ENCODE measurements at places on chromosomes 11 and 22. TPM values are rescaled to one million over a fixed set of nuclear protein-coding genes. Genes with fewer than 3 reads are reported as not detected.

OR51B5 gene
- 140 TPM for total RNA-seq

ART5 gene
- total RNA-seq = 5.6 TPM

FAM181B gene
- not detected for total RNA-seq

HIC2 gene
- 6.7 TPM for total RNA-seq

SAA1 gene
- 8.6 TPM for total RNA-seq

HORMAD2 gene
- not detected for total RNA-seq

C1QTNF4 gene
- total RNA-seq = 0.34 TPM

MYEOV gene
- total RNA-seq = 135 TPM

ESAM gene
- 6.1 TPM for total RNA-seq

CCDC188 gene
- total RNA-seq = not detected

MCHR1 gene
- not detected for total RNA-seq

BIK gene
- 31.0 TPM for total RNA-seq

- no peak for DNase-seq
Observed at GRCh38 chr11:91688672-91689071, 535.9 kb upstream of the FAT3 start.

DNA sequence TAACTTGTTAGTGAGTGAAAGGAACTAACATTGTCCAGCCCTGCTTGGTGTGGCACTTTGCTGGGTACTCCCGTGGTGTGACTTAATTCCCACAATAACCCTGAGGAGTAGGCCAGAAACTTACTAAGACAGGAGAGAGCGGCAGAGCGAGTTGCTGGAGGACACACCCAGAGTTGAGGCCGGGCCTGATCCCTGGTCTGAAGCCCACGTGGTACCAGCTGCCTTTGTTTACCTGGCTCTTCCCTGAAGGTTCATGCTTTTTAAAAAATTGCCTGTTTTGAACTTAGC, 594 bp downstream of the MPST start:
- DNase-seq = peak; percentile 27

GRCh38 chr11:128334311-128335044, 252.9 kb downstream of the ETS1 start:
- DNase-seq = no peak

GRCh38 chr22:20951932-20952380, 15.1 kb upstream of the AIFM3 start:
- DNase-seq = no peak

- no peak for DNase-seq
Observed at GRCh38 chr22:42969348-42969975, 45.5 kb downstream of the PACSIN2 start.

GRCh38 chr11:133181667-133182066, 350.6 kb downstream of the OPCML start:
- DNase-seq = no peak

GRCh38 chr11:114566276-114566675, 6.6 kb upstream of the NXPE1 start:
- DNase-seq = no peak

- peak; percentile 58 for DNase-seq
Observed at GRCh38 chr22:39592081-39593065, 21.8 kb downstream of the CACNA1I start.

DNA sequence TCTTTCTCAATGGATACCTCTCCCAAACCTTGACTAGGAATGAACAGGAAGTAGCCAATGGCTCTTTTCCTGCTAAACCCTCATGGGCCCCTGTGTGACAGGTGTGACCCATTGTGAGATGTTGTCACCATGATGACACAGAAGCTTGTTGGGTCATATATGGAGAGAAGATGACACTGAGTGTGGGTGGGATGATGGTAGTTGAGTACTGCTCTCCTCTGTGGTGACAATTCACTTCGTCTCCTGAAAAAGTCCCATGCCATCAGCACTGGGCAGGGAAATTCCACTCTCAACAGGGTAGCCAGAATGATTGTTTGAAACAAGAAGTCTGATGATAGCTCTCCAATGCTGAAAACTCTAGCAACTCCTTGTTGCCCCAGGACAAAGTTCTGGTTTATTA, 94.0 kb upstream of the SEZ6L start:
- DNase-seq = no peak

DNA sequence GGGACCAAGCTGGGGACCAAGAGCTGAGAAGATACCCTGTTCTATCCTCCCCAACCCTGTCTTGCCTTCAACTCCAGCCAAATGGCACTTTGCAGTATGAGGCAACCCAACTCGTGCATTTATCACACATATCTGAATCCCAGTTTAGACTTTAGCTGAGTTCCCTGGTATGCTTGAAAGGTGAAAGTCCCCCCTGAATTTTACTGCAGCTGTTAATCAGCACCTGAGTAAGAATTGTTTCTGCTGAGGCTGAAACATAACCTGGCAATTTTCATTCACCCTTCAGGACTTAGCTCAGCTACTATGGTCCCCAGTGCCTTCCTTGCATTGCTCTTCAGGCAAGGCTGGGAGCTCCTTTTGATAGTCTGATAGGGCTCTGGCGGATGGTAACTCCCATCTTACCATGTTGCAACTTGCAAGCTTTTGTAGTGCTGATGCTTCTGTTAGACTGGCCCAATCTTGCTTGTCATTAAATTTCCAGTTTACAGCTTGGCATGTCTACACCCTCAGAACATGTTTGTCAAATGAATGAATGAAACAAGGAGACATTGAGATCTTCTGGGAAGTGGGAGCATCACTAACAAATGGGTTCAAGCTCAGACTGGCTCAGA, 64.0 kb upstream of the SLC6A5 start:
- no peak for DNase-seq

- no peak for DNase-seq
Observed at GRCh38 chr11:84922836-84923235, 704.3 kb downstream of the DLG2 start.

GRCh38 chr11:29051935-29052334, 943.7 kb downstream of the METTL15 start:
- no peak for DNase-seq

DNA sequence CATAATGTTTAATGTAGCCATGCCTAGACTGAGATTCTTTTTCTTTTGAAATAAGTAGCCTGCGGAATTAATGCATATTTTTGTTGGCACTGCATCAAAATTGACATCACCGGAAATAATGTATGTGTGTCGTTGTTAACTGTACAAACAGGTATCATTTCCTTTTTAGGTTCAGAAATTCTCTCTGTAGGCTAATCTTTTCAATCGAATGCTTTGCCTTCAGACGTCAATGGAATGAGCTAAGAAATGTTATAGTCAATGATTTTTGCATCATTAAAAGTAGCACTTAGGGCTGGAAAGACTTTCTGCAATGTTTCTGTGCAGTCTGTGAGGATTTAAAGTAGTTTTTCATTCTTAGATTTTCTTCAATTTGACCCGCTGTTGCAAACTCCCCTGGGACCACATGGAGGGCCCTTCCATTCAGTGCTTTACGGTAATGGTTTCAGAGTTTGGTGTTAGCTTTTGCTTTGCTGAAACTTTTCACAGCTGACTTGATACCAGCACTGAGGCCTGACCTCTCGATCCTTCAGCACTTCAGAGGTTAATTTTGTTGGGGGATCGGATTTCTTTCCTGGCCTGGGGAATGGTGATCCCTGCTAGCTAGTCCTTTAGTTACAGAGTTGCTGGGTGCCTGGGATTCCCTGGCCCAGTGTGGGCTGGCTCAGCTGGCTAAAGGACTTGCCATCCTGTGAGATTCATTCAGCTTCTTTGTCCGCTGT, 137.8 kb downstream of the DBX1 start:
- DNase-seq = no peak

DNA sequence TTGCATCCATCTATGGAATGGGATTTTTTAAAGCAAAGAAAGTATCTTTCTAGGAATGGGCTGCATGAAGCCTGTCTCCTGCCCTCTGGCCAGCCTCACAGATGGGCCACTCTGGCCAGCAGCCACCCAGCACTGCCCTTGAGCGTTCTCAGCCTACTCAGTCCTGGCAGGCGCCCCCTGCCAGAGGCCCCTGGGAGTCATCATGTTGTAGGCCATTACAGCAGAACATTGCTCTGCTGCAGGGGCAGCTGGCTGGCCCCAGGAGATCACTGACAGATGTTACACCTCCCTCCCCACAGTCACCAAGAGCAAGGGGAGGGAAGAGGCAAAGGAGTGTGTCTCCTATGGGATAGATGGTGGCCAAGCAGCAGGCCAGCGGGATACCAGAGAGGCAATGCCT, 363.7 kb downstream of the NXPE2 start:
- no peak for DNase-seq

GRCh38 chr22:26479043-26479791, 4.4 kb downstream of the HPS4 start:
- no peak for DNase-seq

- no peak for DNase-seq
Observed at GRCh38 chr11:120389693-120390584, 53.7 kb downstream of the ARHGEF12 start.

DNA sequence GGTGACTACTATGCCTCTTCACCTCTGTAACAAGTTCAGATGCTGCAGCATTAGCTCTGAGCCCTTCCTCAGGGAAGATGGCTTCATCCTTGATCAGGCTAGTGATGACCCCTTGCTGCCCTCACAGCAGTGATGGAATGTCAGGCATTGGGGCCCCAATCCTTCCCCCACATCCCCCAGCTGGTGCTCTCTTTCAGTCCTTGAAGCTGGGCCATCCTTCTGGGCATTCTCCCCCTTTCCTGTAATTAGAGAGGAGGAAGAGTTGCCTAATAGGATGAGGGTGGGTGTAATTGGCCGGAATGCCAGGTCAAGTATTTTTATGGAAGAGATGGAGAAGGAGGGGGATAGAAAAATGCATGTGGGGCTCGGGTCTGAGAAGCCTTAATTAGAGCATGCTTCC, 62.6 kb downstream of the TRAF6 start:
- DNase-seq = no peak

DNA sequence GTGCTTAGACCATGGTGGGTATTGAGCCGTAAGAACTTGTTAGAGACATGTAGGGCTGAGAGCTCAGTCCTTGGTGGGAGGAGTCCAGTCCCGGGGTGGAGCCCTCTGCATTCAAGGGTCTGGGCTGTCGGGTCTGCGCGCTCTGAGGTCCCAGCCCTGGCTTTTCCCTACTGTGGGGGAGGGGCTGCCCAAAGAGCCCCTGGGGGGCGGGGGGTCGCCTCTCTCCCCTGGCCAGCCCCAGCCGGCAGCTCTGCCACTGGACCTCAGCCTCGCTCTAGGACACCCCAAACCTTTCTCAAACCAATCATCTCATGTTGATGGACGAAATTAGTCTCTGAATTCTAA, 1006.4 kb downstream of the BRD1 start:
- DNase-seq = no peak

- no peak for DNase-seq
Observed at GRCh38 chr11:101441747-101442146, 142.1 kb downstream of the TRPC6 start.

DNA sequence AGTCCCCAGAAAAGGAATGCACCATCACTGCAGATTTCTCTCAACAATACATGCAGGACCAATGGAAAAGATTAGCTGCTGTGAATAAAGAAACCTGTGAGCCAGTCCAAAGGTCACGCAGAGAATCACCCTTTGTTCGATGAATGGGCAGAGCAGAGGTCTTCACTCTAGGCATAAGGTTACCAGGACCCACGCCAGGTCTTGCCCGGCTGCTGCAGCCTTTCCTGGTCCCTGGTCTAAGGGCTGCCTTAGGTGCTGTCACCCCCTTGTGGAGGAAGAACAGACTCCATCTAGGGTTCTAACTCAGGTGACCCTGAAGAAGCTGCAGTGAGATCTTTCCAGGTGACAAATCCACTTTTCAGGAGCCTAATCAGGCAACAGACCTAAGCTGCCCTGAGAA, 29.0 kb upstream of the NAP1L4 start:
- peak; percentile 31 for DNase-seq

DNA sequence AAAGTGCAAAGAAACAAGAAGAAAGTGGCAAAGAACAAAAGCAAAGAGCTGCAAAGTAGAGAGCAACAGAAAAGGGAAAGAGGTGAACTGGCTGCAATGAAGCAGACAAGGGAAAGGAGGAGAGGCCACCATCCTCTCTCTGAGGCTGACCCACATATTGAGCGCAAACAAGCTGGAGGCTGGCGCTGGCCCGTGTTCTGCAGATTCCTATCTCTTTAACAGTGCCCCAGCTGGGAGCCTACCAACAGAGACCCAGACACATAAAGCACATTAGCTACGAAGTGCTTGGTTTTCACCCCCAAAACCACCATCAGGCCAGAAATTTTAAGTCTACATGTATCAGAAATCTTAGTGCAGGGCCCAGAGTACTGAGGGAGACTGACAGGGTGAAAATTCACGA, 17.6 kb downstream of the NCAPD3 start:
- DNase-seq = no peak

DNA sequence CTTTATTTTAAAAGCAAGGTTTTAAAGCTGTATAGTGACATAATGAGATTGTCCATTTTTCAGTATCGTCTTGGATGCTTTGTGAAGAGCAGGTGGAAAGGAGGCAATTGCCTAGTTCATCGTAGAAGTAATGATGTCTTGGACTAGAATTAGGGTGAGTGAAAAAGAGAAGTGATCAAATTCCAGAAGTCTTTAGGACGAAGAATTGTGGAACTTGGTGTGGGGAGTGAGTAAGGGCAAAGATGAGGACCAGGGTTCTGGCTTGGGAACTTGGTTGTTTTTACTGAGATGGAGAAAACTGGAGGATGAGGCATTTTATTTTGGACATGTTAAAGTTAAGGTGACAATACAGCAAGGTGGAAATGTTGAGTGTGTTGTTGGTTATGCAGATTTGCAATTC, 1.2 kb downstream of the ILK start:
- no peak for DNase-seq
